HCT116 (cell line): ENCODE measurements at places on chromosomes 1 and 21.

GRCh38 chr1:212186427-212187207 lies 98.6 kb upstream of the PPP2R5A start:
- no peak for DNase-seq

DNA sequence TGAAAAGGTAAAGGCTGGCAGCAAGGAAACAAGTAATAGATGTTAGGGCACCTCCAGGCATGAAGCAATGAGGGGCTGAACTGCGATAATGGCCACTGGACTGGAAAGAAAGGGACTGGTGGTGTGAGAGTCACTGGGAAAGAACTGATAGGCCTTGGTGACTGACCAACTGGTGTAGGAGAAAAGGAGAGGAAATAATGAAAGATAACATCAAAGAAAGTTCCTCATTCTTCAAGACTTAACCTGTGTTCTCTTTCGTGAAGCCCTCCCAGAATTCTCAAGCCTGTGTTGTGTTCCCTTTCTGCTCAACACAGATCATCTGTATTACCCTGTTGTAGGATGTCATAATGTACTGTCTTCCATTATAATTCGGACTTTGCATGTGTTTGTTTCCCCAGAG lies 20.9 kb upstream of the SNX27 start:
- DNase-seq = no peak

- no peak for DNase-seq
Observed at GRCh38 chr1:38289034-38289433, 242.4 kb upstream of the POU3F1 start.

GRCh38 chr21:28336314-28336713 lies 656.4 kb downstream of the LTN1 start:
- no peak for DNase-seq

- DNase-seq = no peak
Observed at GRCh38 chr1:214899908-214900460, 182.6 kb upstream of the KCNK2 start.

GRCh38 chr1:206110820-206111219 lies 6.4 kb downstream of the AVPR1B start:
- DNase-seq = no peak

DNA sequence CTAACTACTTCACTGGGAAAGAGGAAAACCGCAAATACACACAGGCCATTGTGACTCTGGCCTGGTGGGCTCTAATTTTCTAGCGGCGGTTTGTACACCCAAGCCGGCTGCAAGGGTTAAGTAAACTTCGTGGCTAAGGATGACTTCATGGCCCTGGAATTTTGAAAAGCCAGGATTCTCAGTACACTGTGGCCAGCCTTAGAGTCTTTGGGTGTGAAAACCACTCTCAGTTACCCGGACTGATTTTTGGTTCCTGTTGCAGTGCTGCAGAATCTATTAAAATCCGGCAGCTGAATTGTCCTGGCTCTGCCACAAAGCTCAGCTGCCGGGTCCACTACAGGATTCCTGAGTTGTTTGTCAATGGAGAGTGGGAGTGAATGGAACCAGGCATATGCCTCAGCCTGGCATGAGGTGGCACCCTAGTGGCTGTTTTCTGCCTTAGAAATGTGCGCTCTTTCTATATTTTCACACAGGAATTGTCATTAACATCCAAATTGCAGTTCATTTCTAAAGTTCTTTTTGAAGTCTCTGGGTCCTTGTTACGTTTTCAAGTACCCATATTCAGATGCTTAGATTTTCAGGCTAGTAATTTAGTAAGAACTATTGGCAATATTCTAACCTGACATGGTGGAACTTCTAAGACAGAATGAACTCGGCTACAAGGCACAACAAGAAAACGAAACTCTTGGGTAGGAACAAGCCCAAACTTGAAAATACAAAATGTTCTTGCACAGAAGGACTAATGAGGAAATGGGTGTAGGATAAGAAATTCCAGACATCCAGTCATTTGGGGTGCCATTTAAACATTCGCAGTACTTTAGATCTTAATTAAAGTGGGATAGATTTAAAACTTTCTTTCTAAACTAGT lies 255.9 kb downstream of the NFIA start:
- DNase-seq = peak; percentile 73

GRCh38 chr1:242477944-242478343 lies 46.6 kb downstream of the PLD5 start:
- DNase-seq = no peak

DNA sequence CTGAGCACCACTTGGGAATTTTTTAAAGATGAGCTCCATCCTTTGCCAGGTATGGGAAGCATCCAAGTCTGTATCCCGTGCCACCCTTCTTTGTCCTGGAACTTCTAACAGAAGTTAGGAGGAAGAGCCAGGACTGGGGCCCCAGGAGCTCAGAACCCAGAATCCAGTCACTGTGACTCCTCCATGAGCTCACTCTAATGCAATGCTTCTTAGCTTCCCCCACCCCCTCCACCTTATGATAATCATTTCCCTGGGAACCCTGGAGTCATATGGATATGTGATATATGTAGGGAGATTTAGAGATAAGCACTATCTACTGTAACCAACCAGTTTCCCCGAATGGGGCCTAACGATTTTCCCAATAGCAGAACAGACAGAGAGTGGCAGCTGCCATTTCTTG lies 758 bp upstream of the SPRR5 start:
- DNase-seq = no peak

DNA sequence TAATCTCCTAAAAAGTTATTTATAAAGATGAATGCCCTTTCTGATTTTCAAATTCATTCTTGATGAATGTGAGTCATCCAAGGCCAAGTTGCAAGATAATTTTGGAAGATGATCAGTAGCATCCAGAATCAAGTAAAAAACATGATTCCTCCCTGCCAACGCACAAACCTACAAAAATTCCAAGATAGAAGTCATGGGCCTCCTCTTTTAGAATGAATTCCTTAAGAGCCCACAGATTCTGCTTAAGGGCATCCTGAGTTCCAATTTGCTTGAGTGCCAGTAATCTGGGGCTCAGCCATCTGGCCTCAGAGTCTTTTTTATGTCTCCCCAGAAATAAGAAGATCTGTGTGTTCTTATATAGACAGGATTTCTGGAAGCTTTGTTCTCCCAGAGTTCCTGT lies 23.2 kb upstream of the SPATA6 start:
- no peak for DNase-seq

DNA sequence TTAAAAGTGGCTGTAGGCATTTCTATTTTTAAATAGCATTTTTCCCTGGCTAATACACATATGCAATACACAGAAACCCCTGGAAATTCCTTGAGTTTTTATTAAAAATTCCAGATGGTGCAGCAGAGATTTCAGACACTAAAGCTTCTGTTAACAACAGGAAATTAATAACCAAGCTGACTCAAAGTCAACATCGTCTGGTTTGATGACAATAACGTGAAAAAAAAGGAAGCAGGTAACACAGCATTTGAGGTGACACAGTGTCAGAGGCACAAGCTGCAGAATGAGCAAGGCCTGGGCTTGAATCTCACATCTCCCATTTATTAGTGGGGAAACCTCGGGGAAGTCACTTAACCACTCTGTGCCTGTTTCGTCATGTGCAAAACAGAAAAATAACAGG lies 64.6 kb upstream of the GJB5 start:
- no peak for DNase-seq

DNA sequence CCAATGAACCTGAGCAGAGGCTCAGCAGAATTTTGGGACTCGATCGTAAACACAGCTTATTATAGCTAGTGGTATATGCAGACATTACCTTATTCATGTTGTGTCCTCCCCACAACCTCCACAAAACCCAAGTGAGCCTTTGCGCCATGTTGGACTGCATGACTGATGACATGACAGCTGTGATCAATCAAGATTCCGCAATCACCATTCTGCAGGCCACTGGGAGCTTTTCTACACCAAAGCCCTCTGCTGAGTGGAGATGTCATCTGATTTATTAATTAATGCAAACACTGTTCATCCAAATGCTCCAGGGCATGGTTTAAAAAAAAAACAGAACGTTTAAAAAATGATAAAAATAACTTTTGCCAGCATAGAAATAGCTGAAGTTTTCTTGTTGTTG lies 7.9 kb upstream of the SRP9 start:
- DNase-seq = no peak

GRCh38 chr1:175572932-175573868 lies 170.2 kb downstream of the TNR start:
- no peak for DNase-seq

- DNase-seq = peak; percentile 10
Observed at GRCh38 chr1:59926381-59927123, at the start of gene CYP2J2. CYP2J2 (minus strand) TSS chr1:59926773; CDS start chr1:59926746, 27 bp downstream.

DNA sequence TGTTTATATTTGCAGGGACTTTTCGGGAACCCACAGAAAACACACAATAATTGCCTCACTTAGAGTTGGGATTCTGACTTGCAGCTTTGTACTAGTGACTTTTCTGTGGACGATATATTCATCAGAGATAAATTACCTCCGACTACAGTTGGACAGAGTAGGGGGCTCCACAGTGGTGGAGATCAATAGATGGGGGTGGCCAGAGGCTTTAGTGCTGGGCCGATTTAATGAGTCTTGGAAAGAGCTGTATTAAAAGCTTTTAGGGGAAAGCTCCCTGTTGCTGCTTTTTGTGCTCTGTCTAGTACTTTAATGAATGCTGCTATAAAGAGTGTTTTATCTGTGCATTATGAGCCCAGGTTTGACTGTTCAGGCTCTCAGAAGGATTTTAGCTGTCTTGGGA lies 359.2 kb upstream of the DPYD start:
- DNase-seq = no peak

DNA sequence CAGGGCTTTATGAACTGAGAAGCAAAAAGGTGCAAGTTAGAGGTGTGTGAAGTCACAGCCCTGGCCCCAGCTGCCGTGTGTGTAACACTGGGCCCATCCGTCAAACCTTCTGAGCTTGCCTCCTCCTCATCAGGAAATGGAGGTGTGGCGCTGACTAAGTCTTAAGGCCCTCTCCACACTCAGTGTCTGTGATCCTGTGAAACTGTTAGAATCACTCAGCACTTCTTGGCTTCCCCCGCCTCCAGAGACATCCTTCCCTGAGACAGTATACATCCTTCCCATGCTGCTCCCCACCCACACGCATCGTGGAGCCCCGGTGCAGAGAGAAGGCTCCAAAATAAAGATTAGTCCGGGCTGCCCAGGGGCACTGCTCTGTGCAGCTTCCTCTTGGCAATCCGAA lies 33.3 kb downstream of the LRP8 start:
- DNase-seq = no peak

DNA sequence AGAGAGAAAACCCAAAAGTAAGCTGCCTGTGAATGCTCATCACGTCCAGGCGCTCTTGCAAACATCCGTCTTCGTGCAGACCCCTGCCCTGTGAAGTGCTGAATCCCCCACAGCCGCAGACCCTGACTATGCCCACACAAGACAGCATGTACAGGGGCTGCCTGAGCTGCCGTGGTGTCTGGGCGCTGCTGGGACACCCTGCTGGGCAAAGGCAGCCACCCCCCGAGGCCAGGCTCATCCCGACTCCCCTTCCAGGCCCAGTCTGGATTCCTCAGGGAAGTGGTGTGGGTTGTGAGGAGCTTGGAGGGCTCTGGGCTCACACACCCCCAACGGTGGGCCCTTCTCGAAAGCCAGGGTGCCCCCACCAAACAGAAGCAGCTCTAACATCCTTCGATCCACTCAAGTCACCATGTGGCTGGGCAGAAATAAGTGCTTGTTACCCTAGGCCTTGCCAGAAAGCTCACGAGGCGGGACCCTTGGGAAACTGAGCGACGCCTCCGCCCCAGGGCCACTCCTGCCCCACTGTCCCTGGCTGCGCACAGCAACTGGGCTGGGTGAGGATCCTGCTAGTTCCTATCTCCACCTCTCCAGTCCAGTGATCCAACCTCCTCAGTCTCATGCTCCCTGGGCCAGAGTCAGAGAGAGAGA lies 4.8 kb upstream of the WNT9A start:
- DNase-seq = no peak

- DNase-seq = no peak
Observed at GRCh38 chr1:182145441-182145840, 83.9 kb upstream of the ZNF648 start.

DNA sequence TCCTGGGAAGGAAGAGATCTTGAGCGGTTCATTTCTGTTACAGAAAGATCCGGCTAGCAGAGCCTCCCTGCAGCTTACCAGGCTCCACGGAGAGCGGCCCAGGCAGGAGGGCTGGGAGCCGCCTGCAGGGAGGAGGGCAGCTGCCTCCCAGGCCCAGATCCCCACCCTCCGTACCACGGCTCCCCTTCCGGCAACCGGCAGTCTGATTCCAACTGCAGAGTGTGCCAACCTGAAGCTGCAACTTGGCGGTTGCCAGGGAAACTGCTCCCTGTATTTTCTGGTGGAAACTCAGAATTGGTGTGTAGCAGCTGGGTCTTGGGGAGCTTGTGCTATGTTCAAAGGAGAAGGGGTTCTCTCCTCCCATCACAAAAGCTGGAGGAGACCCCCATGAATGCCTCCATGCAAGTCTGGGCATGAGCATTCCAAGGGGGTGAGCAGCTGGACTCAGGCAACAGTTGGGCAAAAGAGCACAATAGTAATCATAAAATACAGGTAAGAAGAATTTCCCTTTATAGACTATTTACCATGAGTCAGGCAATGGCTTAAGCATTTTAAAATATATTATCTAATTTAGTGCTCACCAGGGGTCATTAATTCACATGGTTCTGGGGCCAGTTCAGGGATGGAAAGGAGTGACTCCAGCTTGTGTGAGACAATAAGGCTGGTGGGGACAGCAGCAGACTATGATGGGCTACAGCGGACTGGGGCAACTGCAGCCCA lies 46.1 kb upstream of the KAZN start:
- no peak for DNase-seq

- DNase-seq = no peak
Observed at GRCh38 chr1:92551916-92552315, 65.2 kb upstream of the GFI1 start.

DNA sequence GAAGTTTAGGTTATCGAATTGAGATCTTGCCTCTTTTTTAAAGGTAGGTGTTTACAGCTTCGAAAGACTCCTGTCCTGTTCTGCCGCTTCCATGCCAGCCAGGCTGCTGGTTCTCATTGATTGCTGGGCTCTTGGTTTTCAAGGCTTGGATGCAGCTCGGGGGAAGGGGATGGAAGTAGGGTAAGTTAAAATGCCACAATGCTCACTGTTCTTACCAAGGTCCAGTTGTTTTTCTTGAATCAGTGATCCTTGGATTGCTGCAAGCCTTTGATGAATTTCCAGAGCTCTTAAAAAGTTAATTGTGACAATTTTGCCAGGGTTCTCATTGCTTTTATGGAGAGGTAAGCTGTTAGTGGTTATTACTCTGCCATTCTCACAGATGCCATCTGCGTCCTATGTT lies 74.9 kb downstream of the PCBP3 start:
- DNase-seq = no peak
